Glutamatergic neuron (in vitro differentiated cells): ENCODE measurements at places on chromosomes 5 and 9. TPM values are rescaled to one million over a fixed set of nuclear protein-coding genes. Genes with fewer than 3 reads are reported as not detected.

C9orf72 gene
- 53.9 TPM for total RNA-seq

YIPF5 gene
- 42.5 TPM for total RNA-seq

RAD1 gene
- 21.9 TPM for total RNA-seq

SCGB3A2 gene
- 1.2 TPM for total RNA-seq

PCDHA9 gene
- total RNA-seq, result 18.9 TPM

DNA sequence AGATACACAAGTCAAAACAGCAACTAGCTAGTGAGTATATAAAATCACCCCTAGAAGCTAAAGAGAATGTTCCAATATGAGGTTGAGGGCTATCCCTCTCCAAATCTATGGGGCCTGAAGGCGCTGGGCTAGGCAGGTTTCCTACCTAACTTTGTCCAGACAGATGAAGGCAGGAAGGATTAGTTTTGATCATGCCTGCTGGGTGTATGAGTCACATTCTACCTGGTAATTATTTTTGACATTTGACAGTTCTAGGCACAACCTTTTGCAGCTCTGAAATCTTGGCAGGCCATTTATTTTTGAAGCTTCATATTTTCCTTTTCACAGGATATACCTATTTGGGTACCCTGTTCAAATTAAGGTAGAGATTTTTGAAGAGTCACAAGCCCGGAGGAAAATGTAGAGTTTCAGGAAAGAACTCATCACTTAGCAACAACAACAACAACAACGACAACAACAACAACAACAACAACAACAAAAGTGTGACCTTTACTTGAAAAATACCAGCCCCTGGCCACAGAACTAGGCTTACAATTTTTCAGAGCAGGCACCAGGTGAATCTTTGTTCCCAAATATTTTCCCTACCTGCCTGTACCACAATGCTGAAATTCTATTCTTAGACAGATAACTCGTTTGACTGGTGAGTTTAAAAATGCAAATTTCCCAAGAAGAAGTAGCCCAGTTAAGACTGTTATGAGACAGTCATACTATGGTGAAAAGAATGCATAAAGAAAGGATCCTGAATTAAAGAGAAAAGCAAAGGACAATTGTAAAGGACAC is 175.5 kb upstream of the TUT7 start:
- no peak for DNase-seq

DNA sequence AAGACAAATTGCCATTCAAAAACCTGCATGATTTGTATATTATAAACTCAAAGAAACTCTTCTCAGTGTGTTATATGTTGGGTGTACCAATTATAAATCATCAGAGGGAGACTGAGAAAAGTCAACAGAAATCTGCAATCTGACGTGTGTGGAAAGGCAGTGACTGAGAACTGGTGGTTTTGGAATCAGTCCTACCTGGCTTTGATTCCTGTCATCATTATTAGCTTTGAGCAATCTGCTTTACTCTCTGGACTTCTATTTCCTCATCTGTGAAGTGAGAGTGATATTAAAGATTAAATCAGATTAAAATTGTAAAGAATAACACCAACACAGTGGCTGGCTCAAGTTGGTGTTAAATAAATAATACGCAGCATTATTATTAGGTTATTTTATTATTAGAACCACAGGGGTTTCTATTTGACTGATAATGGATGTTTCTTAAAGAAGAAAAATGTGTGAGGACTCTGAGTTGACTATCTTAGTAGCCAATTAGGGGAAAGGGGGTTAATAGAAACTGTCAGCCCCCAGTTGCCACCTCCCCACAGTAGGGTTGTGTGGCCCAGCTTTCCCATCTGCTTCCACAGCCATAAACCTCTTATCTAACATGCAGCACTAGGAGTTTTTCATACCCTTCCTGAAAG is 59.6 kb downstream of the SNCAIP start:
- DNase-seq, result no peak

DNA sequence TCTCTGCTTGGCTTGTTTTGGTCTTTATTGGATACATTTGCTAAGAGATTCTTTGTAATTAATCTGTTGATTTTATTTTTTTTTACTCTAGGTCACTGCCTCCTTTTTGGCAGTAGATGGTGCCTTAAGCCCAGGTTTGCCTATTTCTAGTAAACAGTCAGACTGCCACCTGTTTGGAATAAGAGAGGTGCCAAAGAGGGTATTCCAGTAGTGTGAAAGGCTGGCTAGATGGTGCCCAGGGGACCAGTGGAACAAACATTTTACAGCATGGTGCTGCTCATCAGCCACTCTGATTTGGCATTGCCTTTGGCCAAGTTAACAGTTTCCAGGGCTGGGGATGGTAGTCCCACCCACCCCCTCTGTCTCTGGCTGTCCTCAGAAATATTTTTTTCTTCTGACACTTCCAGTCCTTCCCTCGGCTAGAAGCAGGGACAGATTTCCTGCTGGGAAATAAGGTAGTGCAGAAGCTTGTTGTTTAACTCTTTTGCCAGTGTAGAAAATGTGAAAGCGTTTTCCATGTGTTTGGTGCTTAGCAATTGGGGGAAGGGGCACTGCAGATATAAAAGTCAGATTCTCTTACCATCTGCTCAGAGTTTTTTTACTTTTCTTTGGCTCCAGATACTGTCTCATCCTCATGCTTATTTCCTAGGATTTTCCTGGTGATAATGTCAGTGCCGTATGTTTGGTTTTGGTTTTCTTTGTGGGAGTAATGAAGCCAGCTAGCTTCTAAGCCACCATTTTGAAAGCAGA is 36.6 kb upstream of the FBXL7 start:
- DNase-seq, result no peak

- no peak for DNase-seq
Measured at GRCh38 chr9:16721972-16722371, 148.5 kb downstream of the BNC2 start.

DNA sequence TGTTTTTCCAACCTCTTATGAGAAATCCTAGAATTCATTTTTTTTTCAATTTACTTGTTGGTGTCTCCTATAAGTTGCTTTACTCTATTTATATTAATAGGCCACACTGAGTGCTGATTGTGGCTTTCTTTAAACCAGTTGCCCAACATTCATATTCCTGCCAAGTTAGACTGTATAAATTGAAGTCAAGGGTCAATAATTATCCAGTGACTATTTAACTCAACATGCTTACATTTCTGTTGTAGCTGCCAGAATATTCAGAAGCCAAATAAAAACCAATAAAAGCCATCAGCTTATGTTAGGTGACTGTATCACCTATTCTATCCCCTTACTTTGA is 169.0 kb downstream of the PTPRD start:
- no peak for DNase-seq

GRCh38 chr5:55896238-55896637 is 45.1 kb downstream of the IL31RA start:
- DNase-seq, result no peak

- DNase-seq, result no peak
Measured at GRCh38 chr9:15468145-15468544, 42.6 kb downstream of the PSIP1 start.

DNA sequence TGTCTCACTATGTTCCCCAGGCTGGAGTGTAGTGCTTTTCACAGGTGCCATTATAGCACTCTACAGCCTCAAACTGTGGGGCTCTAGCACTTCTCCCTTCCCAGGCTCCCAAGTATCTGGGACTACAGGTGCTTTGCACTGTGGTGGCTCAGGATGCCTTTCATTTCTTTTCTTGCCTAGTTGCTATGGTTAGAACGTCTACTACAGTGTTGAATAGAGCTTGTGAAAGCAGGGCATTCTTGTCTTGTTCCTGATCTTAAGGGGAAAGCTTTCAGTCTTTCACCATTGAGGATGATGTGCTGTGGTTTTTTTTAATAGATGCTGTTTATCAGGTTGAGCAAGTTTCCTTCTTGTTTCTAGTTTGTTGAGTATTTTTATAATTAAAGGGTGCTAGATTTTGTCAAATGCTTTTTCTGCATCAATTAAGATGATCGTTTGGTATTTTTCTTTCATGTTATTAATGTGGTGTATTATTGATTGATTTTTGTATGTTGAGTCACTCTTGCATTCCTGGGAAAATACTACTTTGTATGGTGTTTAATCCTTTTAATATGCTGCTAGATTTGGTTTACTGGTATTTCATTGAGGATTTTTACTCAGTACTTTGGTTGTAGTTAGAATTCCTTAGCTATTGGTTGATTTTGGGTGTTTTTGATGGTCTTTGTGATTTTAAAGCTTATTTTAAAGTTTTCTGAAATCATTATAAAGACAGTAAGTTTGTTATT is 35.6 kb downstream of the GPBP1 start:
- no peak for DNase-seq

DNA sequence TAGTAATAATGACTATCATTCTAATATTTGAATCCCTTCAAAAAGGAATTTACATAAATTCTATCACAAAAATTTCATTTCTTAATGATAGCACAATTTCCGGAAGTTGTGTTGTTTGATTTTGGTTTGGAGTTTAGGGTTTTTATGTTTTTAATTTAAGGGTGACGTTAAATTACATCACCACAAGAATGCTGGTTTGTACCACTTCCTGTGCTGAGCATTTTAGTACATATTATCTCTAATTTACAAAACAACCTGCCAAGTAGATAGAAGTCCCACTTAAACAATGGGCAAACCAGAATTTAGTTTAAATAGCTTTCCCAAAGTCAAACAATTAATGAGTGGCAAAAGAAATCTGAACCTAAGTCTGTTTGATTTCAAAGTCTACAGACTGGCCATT is 63.4 kb downstream of the DENND1A start:
- DNase-seq, result no peak
